Body of pancreas (tissue), 4 donors: ENCODE measurements at places on chromosomes 16 and 17. TPM values are rescaled to one million over a fixed set of nuclear protein-coding genes. Genes with fewer than 3 reads are reported as not detected.

- no peak for DNase-seq
- H3K4me1 ChIP-seq = no peaks in the 10 kb centered on the region
- no peaks in the 10 kb centered on the region for H3K27me3 ChIP-seq
- no peak overlapping the region for H3K4me3 ChIP-seq
Observed at GRCh38 chr16:549544-550263, 10.5 kb upstream of the PRR35 start.

DNA sequence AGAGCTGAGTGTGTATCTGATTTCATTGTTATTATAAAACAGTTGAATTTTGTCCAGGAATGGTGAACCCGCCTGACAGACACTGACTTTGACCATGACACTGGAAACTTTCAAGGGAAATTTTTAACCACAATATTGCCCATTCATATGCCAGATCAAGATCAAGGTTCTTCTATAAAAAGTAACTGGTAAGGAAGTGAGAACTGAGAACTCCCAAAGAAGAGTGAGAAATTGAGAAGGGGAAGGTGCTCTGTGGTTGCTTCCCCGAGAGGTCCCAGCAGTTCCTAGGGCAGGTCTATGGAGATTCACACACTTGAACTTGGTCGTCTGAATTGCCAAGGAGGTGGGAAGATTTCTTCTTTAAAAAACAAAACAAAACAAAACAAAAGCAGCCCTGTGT is 27.3 kb downstream of the SLC6A4 start:
- DNase-seq = no peak
- no peaks in the 10 kb centered on the region for H3K27me3 ChIP-seq
- no peak overlapping the region for H3K4me3 ChIP-seq
- no peak overlapping the region for H3K27ac ChIP-seq

DNA sequence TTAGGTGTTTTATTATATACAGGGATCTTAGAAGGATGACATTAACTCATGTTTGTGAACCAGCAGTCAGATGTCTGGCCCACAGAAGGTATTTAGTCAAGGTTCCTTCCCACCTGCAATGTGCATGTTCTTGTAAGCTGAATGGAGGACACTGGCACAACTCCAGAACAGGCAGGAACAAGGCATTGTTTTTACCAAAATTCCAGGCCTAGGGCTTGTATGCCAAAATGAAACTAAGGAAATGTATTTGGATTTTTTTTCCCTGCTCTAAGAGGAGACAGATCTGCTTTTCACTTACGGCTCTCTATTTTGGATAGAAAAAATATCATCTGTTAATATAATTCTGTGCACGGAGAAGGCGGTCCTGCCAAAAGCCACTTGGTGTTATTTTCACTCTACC is 312.5 kb downstream of the GRIN2A start:
- no peaks in the 10 kb centered on the region for H3K27me3 ChIP-seq
- H3K4me1 ChIP-seq = no peaks in the 10 kb centered on the region
- no peaks in the 10 kb centered on the region for H3K36me3 ChIP-seq
- DNase-seq = no peak

LUC7L3 gene
- 85.6 TPM for total RNA-seq

TTC19 gene
- 64.1 TPM for total RNA-seq
